Renal cortex interstitium (tissue), 15 donors: ENCODE measurements at places on chromosomes 12 and 14.

- no peak for DNase-seq
These were observed 290.3 kb downstream of the SOX5 start for GRCh38 chr12:23659131-23659530.

DNA sequence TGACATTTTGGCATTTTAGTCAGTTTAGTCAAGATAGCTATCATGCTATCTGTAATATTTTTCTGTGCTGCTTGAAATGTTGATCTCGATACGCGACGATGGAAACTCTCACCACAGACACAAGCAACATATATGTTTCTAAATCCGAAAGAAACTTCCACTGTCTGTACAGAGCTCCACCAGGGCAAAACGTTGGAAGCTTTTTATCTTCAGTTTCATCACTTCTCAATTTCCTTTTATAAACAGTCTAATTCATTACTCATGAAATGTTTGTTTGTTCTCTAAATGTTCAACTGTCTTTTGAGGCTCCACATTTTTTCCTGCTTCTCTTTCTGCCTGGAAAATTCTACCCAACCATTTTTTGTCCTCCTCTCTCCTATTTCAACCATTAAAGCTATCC, 737.6 kb downstream of the SLC16A7 start:
- DNase-seq: no peak

DNA sequence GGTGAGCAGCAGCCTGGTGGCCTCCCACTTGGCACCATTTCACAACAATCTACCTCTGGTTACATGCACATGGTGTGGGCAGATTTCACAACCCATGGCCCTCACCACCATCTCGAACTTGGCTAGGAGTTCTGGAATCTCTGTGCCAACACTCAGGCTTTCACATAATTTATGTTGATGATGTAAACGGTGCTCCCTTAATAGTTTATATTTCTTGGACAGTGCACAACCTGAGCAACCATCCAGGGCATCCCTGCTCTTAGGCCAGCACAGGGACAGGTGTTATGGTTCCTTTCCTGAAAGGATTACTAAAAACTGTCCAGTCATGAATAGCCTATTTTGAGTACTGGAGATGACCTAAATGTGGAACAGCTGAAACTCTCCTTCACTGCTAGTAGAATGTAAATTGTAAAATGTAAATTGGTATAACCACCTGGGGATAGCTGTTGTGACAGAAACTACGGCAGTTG, 28.6 kb downstream of the ABCB9 start:
- DNase-seq: no peak

GRCh38 chr12:63924781-63925180, 80.3 kb downstream of the SRGAP1 start:
- DNase-seq: no peak

DNA sequence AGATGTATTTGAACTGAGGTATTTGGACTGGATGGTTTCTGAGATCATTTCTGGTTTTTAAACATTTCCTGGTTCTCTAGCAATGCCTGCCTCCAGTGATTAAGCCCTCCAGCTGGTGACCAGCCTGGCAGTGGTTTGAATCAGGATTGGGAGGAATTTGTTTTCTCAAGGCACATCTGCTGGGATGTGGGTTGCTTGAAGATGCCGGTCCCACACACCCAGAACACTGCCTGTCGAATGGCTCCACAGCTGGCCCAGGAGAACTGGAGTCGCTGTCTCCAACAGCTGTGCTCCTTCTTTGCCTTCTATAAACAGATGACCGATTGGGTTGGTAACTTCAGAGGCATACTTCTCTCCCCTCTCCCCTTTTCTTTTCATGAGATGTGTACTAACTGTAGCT, 258.0 kb upstream of the DDHD1 start:
- DNase-seq: no peak

DNA sequence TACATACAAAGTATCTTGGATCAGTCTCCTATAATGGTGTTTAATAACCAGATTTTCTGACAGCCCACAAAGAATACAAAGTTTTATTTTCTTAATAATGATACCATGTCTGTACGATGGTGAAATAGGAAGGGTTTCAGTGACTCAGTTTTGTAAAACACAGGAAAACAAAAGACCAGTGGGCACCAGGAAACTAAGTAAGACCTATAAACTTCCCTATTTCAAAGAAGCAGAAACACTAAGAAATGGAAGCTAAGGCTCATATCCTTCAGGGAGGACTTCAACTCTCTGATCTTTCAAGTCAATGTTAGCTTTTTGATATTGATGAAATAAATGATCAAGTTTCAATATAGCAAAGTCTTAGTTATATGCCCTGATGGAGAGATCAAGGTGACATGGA, 196.0 kb downstream of the DUSP6 start:
- no peak for DNase-seq

DNA sequence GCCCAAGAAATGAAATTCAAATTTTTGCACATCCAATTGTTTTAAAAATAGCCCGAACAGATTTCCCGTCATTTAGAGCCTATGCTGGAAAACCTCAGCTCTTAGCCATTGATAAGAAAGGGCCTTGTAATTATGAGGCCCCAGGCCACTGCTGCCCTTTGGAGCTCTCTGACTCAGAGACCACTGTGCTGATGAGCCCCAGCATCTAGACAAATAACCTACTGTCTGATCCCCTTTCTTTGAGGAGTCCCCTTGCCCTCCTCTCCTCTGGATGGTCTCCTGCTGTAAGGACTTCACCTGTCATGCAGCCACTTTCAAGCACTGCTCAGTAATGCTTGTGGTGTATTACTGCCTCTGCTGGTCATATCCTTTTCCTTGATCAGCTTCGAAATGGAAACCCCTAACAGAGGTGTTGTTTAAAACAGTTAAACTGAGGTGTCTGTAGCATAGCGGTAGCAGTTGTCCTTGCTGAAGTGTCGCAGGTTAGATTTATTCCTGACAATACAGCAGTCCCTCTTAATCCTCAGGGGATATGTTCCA, 159.9 kb upstream of the SRRM4 start:
- no peak for DNase-seq

- no peak for DNase-seq
These were observed 6.0 kb downstream of the TMCC3 start for GRCh38 chr12:94644141-94644979.

DNA sequence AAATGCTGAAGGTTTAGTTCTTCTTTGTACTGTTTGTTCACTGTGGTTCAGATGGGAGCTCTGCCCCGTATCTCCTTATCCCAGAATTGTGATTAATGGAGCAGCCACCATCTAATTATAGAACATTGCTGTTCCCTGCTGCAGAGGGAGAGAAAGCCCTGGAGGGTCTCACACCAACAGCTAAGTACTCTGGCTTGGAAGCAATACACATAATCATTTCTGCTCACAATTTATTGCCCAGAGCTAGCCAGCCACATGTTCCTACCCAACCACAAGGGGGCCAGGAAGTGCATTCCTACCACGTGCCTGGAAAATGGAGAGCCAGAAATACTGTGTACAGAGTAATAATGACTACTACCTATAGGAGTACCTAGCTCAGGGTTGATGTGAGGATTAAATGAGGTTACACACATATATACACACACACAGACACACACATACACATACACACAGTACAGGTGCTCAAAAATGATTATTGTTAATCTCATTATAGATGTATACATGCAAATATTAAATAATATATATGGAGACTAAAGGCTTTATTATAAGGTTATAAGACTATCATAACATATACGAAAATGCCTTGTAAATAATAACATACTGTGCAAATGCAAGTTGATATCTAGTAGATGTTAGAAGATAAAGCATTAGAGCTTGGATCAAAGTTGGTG, 22.3 kb downstream of the MSRB3 start:
- no peak for DNase-seq

DNA sequence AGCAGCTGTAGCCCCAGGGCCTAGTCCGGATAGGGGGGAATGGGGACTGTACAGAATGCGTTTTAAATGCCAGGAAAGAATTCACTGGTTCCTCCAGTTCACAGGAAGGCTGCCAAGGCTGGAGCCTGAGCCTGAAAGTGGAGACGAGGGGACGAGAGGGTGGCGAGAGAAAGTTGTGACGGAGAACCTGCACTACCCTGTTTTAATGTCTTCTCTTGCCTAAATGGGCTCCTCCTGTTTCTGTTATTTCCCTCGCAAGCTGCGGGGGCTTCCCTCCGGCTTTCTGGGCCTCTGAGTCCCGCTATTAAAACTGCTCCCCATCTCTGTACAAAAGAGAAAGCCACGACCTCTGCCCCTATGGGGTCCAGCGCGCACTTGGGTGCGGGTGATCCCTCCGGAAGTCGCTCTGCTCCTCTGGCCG, 4.5 kb downstream of the C1QL4 start:
- DNase-seq: no peak

GRCh38 chr12:79692860-79693577, 2.3 kb upstream of the PAWR start:
- no peak for DNase-seq

DNA sequence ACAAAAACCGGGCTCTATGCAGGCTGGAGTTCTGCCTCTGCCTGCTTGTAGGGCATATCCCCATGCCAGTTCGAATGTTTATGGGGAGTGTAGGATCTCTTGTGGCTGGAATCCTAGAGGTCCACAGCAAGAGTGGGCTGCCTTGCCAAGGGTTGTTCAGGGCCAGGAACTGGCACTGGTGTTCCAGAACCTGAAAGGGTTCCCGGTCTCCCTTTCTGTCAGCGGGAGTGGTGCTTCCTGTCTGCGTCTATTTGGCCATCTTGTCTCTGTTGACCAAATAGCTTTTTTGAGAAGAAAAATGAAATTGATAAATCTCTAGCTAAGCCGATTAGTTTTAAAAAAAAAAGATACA, 17.8 kb downstream of the OLR1 start:
- DNase-seq: no peak

GRCh38 chr14:68309616-68310015, 483.3 kb downstream of the ZFP36L1 start:
- DNase-seq: no peak

- peak; percentile 38 for DNase-seq
These were observed 127.8 kb upstream of the SSTR1 start for GRCh38 chr14:38079886-38080285.

DNA sequence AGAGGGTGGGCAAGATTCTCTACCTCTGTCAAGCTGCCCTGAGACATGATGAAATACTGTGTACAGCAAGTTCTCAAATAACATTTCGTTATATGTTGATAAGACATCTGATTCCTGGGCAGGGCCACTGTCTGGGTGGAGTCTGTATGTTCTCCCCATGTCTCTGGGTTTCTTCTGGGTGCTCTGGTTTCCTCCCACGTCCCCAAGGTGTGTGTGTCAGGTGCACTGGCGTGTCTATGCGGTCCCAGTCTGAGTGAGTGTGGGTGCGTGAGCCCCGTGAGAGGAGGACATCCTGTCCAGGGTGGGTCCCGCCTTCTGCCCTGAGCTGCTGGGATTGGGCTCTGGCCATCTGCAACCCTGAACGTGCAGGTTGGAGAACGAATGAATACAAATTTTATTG, 29.6 kb downstream of the KCTD10 start:
- DNase-seq: no peak

DNA sequence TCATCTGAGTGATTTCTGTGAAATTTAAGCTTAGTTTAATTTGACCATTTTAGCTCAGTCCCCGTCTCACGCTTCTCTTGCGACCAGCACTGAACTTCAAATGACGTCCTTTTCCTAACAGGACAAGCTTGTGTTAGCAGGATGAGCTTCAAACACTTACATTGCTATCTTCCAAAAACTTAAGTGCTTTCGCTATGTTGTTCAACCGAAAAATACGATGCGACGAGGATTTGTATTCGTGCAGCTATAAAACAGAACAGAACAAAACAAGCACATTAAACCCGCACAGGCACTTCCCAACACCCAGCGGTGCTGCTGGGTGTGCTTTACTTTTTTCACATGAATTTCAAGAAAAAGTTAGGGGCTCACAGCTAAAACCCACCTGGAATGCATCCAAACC, 64.2 kb upstream of the DICER1 start:
- DNase-seq: no peak

- no peak for DNase-seq
These were observed 354.9 kb downstream of the TMEM121 start for GRCh38 chr14:105881021-105881930.

DNA sequence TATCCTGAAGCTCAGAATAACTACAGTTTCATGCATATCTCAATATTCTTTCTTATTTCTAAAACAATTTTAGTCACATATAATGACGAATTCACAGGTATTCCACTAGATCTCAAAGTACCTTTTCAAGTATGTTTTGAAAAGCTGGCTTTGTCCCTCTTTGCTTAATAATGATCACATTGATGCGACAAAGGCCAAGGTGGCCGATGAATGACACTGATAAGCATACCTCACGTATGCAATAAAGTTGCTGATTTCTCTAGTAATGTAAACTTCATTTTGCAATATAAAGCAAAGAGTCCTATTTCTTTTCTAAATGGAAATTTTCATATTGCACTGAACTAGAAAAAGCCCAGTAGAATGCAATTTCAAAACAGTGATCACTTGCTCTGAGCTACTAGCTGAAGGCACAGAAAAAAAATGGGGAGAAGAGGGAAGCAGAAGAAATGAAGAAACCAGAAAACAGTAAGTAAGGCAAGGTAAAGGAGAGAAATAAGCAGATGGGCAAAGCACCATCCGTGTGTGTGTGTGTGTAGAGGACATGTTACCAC, 29.3 kb downstream of the FGD6 start:
- DNase-seq: no peak

GRCh38 chr12:76428117-76428516, 79.9 kb upstream of the BBS10 start:
- DNase-seq: no peak

GRCh38 chr12:86513226-86513625, 257.0 kb upstream of the MGAT4C start:
- no peak for DNase-seq

DNA sequence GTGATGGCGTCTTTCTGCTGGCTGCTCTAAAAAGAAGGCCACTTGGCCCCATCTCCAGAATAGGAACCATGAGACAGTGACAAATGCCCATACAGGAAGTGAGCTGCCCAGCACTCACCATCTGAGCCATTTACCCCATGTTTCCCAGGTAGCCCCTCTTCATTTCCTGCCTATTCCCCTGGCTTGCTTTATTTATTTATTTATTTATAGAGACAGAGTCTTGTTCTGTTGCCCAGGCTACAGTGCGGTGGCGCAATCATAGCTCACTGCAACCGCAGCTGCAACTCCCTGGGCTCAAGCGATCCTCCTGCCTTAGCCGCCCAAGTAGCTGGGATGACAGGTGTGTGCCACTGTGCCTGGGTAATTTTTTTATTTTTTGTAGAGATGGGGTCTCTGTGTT, 71.2 kb downstream of the RIN3 start:
- no peak for DNase-seq
